ENCODE measurements at places on chromosomes 7 and 10.

DNA sequence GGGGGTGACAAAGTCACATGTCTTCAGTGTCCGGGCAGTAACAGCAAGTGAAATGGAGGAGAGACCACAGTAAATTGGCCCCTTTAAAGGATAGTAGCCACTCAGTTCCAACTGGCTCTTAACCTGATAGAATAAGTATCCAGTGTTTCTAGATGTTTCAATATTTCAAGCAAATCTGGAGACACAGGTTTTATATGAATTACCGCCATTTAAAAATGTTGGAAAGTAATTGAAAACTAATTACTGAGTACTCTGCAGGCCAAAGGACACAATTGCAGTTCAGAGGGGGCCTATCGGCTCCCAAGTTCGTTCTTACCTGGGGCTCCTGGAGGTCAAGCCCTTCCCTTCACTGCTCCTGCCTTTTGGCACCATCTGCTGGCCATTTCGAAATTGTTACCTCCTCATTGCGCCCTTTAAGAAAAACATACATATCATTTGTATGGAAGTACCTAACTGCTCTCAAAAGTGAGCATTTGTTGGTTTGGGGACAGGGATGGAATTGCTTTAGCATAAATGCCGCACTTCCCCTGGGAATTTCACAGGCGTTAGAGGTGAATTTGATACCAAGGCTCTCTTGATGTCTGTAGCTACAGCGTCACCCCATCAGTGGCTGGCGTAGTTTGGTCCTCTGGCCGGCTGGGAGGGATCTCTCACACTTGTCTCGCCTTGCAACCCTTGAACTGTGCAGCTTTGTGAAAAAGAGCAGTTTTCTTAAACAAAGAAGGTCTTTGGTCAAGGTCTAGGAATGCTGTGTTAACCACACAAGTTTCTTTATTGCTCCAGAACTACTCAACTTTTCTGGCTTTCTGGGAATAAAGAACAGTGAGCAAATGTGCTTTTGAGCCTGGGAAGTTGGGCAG lies 220.0 kb downstream of the ARHGAP21 start:
- no peak for DNase-seq

- no peak for DNase-seq
Observed at GRCh38 chr7:92100534-92100933, 33.7 kb downstream of the CYP51A1 start.

DNA sequence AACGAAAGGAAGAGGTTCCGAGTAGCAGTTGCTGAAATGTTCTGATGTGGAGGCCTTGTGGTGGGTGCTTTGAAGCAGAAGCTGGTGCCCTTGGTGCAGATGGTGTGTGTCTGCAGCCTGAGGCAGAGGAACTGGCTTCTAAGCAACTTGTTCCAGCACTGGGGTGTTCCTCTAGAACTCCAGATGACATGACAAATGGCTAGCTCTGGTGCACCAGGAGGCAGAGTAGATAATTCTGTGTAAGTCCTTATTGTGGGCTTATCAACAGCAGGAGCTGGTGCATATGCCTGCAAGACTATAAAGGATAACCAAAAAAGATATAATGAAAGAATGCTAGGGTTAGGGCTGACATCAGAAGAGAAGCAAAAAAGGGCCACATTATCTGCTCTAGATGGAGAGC lies 76.5 kb downstream of the ARL5B start:
- DNase-seq, result no peak

DNA sequence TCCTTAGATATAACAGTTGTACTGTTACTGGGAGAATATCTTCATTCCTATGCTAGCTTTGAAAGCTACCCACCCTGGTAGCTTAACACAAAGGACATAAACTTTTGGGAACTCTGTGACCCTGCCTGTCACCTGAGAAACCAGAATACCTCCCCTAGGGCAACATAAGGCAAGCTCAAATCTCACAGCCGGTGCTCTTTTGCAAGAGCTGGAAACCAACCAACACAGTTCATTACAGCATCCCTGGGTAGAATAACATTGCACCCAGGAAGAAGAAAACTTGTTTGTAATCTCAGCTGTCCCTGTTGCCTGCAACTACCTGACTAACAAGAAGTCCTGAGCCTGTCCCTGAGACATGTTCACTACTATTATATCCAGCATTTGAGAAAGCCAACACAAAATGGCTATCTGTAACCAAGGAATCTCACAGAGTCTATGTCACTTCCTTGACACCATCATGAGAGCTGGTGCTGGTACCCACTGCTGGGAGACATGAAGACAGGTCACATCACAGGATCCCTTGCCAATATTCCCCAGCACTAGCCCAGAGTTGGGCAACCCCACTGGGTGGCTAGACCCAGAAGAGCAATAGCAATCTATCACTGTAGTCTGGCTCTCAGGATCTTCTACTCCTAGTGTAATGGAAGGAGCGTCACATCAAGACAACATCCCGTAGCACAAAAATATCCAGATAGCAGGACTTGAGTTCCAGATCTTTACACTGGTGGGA lies 31.3 kb downstream of the AKR1C3 start:
- no peak for DNase-seq

GRCh38 chr10:90983914-90984549 lies 63.1 kb upstream of the ANKRD1 start:
- no peak for DNase-seq

DNA sequence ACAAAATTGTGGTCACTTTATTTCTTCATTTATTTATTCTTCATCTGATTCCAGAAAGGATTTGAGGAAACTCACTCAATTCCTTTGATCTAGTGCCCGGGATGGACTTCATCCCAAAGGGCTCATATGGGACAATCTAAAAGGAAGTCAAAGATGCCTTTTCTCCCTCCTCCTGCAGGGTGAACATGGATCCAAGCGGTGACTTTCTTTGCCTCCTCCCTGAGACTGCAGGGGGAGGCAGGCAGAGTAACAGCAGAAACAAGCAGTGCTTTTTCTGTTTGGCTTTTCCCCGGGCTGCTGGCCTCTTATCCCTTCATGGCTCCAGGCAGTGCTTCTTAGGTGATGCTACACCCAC lies 10.0 kb upstream of the DNMBP start:
- DNase-seq, result no peak

DNA sequence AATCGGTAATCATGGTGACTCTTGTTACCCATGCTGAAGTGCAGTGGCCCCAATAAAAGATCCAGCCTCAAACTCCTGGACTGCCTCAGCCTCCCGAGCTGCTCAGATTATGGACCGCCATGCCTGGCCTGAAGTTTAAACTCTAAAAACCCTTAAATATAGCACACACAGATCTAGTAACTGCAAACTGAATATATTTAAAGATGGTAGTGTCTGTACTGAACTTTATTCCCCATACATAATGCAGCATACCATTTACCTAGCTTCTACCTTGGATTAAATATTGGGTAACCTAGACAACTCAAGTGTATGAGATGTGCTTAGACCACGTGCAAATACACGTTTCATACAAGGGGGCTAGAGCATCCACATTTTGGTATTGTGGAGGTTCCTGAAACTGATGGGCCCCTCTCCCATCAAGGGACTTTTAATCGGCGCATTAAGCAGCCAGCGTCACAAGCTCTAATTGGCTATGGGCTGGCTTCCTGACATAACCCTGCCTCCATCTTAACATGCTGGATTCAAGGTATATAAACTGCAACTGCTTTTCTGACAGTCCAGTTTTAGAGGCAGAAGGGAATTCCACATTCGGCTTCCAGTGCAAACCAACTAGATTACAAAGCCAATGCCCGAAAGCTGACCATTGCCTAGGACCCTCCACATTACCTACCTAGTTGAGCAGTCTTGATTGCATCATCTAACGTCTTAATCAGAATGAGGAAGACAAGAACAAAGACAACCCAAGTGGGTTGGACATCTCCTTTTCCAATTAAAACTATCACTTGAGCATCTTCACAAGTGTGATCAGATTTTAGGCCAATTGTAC lies 13.0 kb downstream of the HNRNPA2B1 start:
- no peak for DNase-seq

- DNase-seq, result no peak
Observed at GRCh38 chr10:98326621-98327027, 58.6 kb upstream of the LOXL4 start.

DNA sequence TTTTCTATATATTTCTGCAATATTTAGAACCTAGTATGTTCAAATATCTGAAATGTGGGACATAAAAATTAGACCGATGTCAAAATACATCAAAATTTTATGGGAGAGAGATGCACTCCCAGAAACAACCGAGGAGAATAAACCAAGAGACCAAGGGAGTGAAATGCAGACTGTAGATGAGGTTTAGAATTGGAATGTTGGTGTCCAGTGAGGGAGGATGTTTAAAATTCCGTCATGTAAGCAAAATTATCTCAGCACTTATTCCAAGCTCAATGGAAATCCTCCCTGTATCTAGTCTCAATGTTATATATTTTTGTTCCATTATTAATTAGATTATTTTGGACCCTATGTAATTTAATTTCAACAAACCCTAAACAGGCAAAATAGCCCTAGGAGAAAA lies 61.9 kb upstream of the MAGI2 start:
- DNase-seq, result no peak

- DNase-seq, result no peak
Observed at GRCh38 chr7:116653646-116654045, 18.4 kb upstream of the MET start.

- no peak for DNase-seq
Observed at GRCh38 chr7:2757361-2757903, 69.4 kb downstream of the AMZ1 start.

GRCh38 chr10:14008740-14009080 lies 322.0 kb downstream of the FRMD4A start:
- no peak for DNase-seq

- DNase-seq, result peak; percentile 88
Observed at GRCh38 chr7:151245360-151246101, 3.0 kb downstream of the SMARCD3 start.

DNA sequence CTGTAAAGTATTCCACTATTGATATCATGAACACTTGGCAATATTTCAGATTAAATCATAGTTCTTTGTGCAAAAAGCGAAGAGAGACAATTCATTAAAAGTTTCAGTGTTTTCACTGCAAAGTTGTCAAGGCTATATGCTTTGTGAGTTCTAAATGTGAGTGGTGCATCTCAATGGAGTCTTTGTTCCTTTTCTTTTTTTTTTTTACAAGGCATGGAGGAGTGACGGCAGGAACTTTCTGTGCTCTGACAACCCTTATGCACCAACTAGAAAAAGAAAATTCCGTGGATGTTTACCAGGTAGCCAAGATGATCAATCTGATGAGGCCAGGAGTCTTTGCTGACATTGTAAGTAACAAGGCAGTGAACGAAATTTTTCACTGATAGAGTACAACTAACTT lies 84.5 kb downstream of the AASS start:
- DNase-seq, result no peak

- DNase-seq, result no peak
Observed at GRCh38 chr7:70730451-70731110, 401.4 kb upstream of the GALNT17 start.

DNA sequence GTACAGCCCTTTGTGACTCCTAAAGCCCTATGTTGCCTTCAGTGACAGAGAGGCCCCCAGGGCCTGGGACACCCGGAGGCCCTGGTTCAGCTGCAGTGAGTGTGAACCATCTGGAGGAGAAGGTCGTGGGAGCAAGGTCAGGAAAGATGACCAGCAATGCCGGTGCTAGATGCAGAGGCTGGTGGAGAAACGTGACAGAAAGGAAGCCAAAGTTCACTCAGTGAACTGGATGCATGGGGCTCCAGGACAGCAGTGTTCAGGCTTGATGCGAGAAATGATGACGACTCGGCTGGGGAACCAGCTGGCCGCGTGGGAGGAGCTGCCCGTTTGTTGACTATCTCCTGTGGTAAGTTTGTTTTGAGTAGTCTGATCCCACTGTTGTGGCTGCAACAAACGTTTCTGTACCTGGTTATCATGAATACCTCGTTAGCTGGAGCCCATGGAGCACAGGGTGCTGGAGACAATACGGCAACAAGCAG lies 54.1 kb upstream of the MKRN1 start:
- DNase-seq, result no peak

GRCh38 chr7:16089801-16090200 lies 331.5 kb downstream of the CRPPA start:
- no peak for DNase-seq

- peak; percentile 54 for DNase-seq
Observed at GRCh38 chr7:115707258-115708012, 323.1 kb downstream of the TFEC start.

DNA sequence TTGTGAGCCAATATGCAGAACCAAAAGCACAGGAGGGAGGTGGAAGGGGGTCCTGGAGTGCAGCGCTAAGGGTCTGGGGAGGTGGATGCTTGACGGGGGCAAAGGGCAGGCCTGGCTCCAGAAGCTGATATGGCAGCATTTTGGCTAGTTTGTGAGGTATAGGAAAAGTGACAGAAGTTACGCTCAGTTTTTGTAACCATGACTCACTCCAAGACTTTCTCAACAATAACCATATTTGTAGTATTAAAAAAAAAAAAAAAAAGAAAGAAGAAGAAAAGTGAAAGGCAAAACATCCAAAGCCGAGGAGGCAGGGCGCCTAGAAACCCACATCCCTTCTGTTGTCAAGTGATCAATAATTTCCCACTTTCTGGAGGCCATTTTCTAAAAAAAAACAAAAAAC lies 92.3 kb downstream of the RNF216 start:
- no peak for DNase-seq

DNA sequence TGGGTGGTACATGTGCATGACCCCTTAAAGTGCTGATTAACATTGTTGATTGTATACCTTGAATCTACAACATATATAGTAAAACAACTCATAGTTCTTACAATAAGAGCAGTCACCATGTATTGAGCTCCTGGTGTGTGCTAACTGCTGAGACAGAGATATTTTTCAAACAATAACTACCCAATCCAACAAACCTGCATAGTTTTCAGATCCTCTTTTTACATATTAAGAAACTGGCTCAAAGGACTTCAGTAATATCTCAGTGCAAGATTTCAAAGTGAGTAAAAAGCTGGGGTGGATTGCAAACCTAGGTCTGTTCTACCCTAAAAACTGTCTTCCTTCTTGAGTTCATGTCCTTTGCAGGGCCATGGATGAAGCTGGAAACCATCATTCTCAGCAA lies 272.2 kb downstream of the SNX13 start:
- DNase-seq, result no peak

GRCh38 chr7:41134300-41135255 lies 568.3 kb downstream of the INHBA start:
- no peak for DNase-seq

GRCh38 chr7:143902332-143902899 lies 440 bp upstream of the TCAF1 start:
- DNase-seq, result no peak

GRCh38 chr7:127813991-127814541 lies 162.1 kb downstream of the SND1 start:
- no peak for DNase-seq

DNA sequence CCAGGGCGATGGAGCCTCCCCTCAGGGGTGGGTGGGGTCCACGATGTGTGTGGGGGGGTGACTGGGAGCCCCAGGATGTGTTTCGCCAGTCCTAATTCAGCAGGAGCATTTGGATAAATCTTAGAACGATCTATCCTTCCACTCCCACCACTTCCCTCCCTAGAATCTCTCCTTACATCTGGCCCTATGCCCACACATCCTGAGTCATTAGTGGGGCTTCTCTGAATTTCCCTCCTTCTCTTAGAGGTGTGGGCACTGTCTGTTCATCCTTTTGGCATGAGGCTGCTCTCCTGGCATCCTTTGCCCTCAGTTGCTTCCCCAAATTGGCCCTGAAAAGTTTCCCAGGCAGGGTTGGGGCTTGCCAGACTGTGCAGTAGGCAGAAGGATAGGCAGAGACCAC lies 1.6 kb downstream of the GHRHR start:
- DNase-seq, result no peak
